ENCODE measurements at places on chromosomes 12 and 14.
A peak's percentile ranks its signal among the peaks of the same experiment; 100 is the strongest.

GRCh38 chr12:122740351-122740750 is 9.7 kb upstream of the HCAR1 start:
- no peaks in the 10 kb centered on the region for H3K36me3 ChIP-seq
- no peak overlapping the region for H3K4me3 ChIP-seq
- DNase-seq, result no peak
- no peaks in the 10 kb centered on the region for H3K4me1 ChIP-seq
- H3K27ac ChIP-seq, result no peak overlapping the region

GRCh38 chr12:58888131-58888783 is 32.0 kb downstream of the LRIG3 start:
- peaks cover 100% of the 10 kb centered on the region for H3K4me1 ChIP-seq
- peak overlapping the region; percentile 39 for H3K27ac ChIP-seq
- no peak for DNase-seq
- H3K36me3 ChIP-seq, result no peaks in the 10 kb centered on the region

GRCh38 chr14:103220134-103220981 is 97.1 kb downstream of the TNFAIP2 start:
- no peak for DNase-seq
- H3K27ac ChIP-seq, result no peak overlapping the region
- peaks cover 14% of the 10 kb centered on the region for H3K4me1 ChIP-seq
- H3K27me3 ChIP-seq, result peaks cover 59% of the 10 kb centered on the region
- no peaks in the 10 kb centered on the region for H3K36me3 ChIP-seq
- H3K4me3 ChIP-seq, result peak overlapping the region; percentile 17

DNA sequence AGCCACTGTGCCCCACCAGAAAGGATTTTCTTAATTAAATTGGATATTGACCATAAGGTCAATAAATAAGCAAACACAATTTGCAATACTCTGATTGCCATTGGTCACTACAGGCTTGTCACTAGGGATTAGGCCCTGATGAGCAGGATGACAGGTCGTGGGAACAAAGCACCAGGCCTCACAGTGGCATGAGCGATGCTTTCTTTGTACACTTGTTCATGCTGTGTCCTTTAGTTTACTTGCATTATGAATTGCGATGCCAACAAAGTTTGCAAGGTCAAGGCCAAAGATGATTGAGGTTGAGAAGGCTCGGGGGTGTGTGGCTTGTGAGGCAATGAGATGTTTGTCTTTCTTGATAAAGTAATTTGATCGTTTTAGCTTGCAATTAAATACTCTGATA is 136.0 kb downstream of the TTC8 start:
- H3K4me3 ChIP-seq, result no peak overlapping the region
- H3K4me1 ChIP-seq, result no peaks in the 10 kb centered on the region
- no peak for DNase-seq
- no peaks in the 10 kb centered on the region for H3K36me3 ChIP-seq
- no peak overlapping the region for H3K27ac ChIP-seq
- H3K27me3 ChIP-seq, result peaks cover 7% of the 10 kb centered on the region

GRCh38 chr14:71739273-71739990 is 192.8 kb upstream of the RGS6 start:
- H3K4me1 ChIP-seq, result no peaks in the 10 kb centered on the region
- no peak for DNase-seq
- no peak overlapping the region for H3K4me3 ChIP-seq
- H3K27ac ChIP-seq, result no peak overlapping the region
- H3K27me3 ChIP-seq, result no peaks in the 10 kb centered on the region
- H3K36me3 ChIP-seq, result no peaks in the 10 kb centered on the region

DNA sequence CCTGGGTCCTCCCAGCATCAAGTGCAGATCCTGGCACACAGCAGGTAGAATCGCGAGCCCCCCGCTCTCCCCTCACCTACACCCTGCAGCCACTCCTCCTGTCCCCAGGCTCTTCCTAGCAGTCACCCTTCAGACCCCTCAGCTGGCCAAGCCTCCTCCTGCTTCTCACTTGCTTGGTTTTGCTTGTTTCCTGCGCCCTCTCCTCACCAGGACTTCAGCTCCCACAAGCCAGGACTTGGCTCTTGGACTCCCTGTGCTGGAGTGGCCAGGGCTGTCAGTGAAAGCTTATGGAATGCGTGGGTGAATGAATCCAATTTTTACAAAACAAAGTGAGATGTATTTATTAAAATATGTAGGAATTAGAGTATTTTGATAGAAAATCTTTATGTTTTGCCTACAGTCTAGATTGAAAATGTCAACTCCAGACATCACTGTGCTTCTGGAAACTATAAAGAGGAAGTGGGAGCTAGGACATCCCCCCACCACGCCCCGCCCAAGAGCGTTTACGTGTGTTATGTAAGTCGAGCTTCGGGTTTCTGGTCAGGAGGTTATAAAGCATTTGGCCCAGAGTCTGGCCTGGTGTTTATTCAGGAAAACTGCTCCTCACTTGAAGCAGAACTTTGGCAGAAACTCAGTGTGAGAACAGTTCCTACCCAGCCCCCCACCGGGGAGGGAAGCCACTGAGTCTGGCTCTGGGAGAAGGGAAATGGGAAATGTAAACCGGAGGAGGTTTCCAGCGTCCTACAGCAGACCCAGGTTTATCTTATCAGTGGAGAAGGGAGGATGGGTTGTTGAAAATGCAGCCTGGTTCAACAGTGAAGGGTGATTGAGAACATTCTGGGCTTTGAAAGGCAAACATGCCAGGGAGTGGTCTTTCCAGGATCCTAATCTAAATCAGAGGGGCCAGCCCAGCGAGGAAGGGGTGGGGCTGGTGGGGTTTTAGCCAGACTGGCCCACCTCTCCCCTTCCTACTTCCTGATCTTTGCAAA is 8.8 kb downstream of the ALDH2 start:
- H3K36me3 ChIP-seq, result no peaks in the 10 kb centered on the region
- peak overlapping the region; percentile 82 for H3K27ac ChIP-seq
- peaks cover 98% of the 10 kb centered on the region for H3K4me1 ChIP-seq

DNA sequence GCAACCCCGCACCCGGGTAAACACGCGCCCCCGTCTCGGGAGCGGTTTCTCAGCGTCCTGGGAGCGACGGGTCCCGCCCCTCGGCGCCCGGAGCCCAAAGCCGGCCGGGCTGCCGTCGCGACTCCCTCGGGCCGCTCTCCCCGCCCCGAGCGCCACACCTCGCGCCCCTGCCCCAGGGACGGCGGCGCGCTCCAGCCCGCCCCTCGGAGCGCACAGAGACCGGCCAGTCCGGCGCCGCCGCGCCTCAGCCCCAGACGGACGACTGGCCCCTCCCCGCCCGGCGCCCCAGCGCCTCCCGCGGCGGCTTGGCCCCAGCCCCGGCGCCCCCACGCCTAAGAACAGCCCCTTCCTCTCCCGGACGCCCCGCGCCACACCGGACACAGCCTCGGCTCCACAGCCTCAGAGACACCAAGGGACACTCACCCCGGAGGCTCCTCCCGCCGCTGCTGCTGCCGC is 411 bp downstream of the BTBD7 start:
- H3K4me3 ChIP-seq, result peak overlapping the region; percentile 84
- no peak for DNase-seq
- H3K27ac ChIP-seq, result peak overlapping the region; percentile 99
- no peaks in the 10 kb centered on the region for H3K27me3 ChIP-seq
- no peaks in the 10 kb centered on the region for H3K36me3 ChIP-seq

DNA sequence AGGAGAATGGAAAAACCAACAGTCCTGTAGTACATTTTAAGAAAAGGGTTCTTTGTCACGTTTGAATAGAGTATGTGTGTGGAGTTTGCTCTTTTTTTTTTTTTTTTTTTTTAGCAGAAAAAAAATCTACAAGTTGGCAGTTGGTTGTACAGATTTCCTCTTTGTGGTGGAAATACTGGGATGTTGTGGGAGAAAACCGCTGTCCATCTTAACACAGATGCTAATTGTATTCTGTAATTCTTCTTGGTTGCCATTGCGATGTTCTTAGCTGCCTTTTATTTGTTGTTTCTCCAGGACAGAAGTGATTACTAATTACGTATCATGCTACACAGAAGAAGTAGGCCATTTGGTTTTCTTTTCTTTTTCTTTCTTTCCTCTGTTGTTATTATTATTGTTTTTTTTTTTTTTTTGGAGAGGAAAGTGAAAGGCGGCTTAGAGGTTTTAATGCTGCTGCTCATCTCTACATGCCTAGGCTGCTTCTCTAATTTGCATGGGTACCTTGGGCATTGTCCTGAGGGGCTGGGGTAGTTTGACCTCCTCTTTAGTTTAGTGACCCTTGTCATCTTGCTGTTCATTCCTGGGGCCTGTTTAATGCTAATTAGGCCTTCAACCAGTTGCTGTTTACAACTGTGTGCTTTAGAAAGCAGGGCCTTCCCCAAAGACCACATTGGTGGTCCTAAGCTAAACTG is 94.7 kb downstream of the TMTC2 start:
- no peak overlapping the region for H3K27ac ChIP-seq
- no peaks in the 10 kb centered on the region for H3K27me3 ChIP-seq

DNA sequence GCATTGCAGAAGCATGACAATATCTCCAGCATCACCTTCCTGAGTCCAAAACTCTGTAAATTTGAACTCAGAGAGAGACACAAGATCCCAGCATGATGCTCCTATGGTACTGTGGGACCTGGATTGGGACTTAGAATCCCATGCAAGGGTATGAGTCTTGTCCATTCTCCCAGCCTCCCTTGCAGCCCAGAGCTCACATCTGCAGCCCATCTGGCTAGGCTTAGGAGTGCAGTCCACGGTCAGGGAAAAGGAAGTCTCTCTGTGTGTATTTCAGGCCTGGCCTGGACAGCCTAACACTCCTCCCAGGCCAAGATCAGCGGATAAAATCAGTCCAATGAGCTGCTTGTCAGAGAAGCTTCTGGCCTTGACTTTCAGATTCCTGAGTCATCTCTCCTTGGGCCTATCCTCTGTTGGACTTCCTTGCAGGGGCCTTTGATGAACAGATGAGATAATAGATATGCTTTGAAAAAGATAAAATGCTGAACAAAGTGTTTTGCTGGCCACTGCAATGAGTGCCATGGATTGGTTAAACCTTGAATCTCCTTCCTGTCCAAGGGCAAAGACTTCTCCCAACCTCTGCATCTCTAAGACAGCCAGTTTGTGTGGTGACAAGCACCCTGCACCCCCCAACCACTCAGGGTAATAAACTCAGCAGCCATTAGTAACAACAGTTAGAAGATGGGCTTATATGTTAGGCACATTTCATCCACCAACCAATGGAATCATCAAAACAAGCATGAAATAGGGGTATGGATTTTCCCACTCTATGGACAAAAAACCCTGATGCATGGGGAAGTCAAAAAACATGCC is 412.8 kb upstream of the TBX3 start:
- no peaks in the 10 kb centered on the region for H3K36me3 ChIP-seq
- H3K27ac ChIP-seq, result no peak overlapping the region
- no peaks in the 10 kb centered on the region for H3K27me3 ChIP-seq
- DNase-seq, result no peak
- H3K4me3 ChIP-seq, result no peak overlapping the region

DNA sequence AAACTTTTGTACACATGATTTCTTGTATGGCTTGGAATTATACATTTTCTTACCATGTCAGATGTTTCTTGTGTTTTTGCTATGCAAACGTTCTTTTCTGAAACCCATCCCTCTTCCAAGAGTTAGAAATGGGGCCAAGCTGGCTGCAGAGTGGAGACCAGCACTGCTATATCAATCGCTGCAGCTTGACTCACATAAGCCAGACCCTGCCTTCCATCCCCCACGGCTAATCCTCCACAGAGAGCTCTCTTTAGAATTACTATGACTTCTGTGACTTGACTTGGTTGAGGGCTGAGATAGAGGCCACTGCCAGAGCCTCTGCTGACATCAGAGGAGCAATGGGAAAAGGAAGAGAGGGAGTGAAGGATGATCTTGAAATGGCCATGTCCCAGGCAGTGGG is 147.9 kb downstream of the DACT1 start:
- no peaks in the 10 kb centered on the region for H3K4me1 ChIP-seq
- no peak overlapping the region for H3K4me3 ChIP-seq
- no peaks in the 10 kb centered on the region for H3K36me3 ChIP-seq
- no peaks in the 10 kb centered on the region for H3K27me3 ChIP-seq
- H3K27ac ChIP-seq, result no peak overlapping the region

GRCh38 chr12:99745121-99745520 is 97.6 kb downstream of the GARIN6 start:
- DNase-seq, result no peak
- no peaks in the 10 kb centered on the region for H3K4me1 ChIP-seq
- no peaks in the 10 kb centered on the region for H3K36me3 ChIP-seq
- H3K4me3 ChIP-seq, result no peak overlapping the region
- no peaks in the 10 kb centered on the region for H3K27me3 ChIP-seq

- H3K4me3 ChIP-seq, result no peak overlapping the region
- no peaks in the 10 kb centered on the region for H3K4me1 ChIP-seq
- no peaks in the 10 kb centered on the region for H3K36me3 ChIP-seq
- H3K27me3 ChIP-seq, result no peaks in the 10 kb centered on the region
- no peak for DNase-seq
- H3K27ac ChIP-seq, result no peak overlapping the region
These were observed 72.5 kb downstream of the ACSS3 start for GRCh38 chr12:81150382-81150781.

GRCh38 chr14:102525219-102525928 is 15.8 kb upstream of the ANKRD9 start:
- peaks cover 50% of the 10 kb centered on the region for H3K4me1 ChIP-seq
- peak overlapping the region; percentile 42 for H3K4me3 ChIP-seq
- H3K27ac ChIP-seq, result peak overlapping the region; percentile 88
- H3K27me3 ChIP-seq, result no peaks in the 10 kb centered on the region
- DNase-seq, result no peak
- no peaks in the 10 kb centered on the region for H3K36me3 ChIP-seq

Data from esophagus squamous epithelium (tissue), 5 donors.